ENCODE measurements at places on chromosomes 4 and X. TPM values are rescaled to one million over a fixed set of nuclear protein-coding genes. Genes with fewer than 3 reads are reported as not detected.

- DNase-seq = no peak
Observed at GRCh38 chrX:125544856-125545255, 225.2 kb downstream of the TEX13C start.

CT45A10 gene
- not detected for total RNA-seq

FREM3 gene
- total RNA-seq = 0.14 TPM

DNA sequence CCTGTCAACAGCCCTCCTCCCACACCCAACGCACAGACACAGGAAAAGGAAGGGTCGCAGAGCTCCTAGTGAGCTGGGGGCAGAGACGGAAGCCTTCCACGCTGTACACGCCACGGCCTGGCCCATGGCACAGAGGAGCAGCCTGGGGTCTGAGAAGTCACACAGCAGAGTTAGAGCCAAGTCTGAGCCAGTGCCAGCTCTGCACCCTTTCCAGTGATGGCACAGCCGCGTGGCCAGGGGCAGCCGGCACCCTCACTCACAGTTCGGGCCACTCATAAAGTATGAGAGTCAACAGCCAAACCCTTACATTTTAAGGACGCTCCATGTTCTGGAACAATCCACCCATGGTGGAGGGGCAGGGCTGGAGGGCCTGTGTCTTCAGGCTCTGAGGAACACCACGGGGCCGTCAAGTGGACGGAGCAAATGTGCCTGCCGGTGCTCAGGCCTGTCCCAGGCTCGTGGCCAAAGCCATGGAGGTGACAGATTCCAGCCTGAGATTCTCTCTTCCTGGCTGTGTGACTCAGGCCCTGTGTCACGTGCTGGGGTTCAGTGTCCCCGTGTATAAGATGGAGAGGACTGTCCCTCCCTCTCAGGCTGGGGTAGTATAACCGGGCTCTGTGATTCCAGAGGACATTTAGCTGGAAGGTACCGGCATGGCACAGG, 91.2 kb downstream of the ABLIM2 start:
- no peak for DNase-seq

DNA sequence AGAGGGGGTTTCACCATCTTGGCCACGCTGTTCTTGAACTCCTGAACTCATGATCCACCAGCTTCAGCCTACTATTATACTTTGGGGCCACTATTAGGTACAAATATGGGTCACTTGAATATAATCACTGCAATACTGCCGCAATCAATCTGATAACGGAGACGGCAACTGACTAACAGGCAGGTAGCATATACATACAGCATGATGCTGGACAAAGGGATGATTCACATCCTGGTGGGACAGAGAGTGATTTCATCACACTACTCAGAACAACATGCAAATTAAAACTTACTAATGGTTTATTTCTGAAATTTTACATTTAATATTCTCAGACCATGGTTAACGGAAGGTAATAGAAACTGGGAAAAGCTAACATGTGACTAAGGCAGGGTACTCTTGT, 10.9 kb downstream of the LRBA start:
- no peak for DNase-seq

DNA sequence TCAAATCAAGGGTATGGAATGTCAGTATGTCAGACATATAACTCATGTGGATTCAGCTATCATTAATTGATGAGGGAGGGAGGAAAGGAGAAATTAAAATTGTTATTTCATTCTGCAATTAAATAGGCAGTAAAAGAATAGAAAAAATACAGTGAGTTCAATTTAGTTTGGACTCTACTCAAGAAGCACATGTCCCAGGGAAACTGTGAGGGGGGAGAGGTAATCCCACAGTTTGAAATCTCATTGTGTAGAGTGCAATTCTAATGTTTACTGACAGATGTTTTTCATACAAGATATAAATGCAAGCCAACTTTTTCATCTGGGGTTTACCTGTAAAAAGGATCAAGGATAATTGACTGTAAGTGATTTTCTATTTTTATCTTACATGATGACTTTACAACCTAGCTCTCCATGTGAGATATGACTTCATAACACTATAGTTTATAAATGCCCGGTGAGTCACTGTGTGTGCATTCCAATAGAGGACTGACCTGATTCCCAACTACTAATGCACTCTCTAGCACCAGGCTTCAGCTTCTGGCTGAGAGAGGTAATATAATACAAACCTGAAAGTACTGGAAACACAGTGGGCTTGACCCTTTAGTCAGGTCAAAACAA, 35.2 kb upstream of the SCD5 start:
- DNase-seq = no peak

TAF7L gene
- total RNA-seq = not detected

UGT2B11 gene
- total RNA-seq = not detected

DNA sequence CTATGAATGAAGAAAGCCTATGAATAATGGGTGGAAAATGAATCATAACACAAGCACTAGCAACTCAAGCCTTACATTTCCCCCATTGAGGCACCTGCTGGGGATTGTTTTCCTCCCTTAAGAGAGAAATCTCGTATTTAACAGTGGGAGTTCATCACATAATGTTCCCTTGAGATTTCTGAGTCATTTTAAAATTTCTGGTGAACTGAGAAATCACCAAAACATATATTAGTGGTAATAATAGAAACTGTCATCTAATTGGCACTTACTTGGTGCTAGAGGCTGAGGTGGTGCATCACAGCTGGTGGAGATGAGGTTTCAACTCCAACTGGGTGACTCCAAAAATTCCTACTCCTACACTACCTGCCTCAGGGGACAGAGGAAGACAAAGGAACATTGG, 561.3 kb upstream of the LCORL start:
- DNase-seq = no peak

- no peak for DNase-seq
Observed at GRCh38 chr4:138741766-138742377, 273.7 kb upstream of the NOCT start.

GRCh38 chr4:118904418-118904817, 15.8 kb downstream of the SYNPO2 start:
- no peak for DNase-seq

TXK gene
- 2.8 TPM for total RNA-seq

DNA sequence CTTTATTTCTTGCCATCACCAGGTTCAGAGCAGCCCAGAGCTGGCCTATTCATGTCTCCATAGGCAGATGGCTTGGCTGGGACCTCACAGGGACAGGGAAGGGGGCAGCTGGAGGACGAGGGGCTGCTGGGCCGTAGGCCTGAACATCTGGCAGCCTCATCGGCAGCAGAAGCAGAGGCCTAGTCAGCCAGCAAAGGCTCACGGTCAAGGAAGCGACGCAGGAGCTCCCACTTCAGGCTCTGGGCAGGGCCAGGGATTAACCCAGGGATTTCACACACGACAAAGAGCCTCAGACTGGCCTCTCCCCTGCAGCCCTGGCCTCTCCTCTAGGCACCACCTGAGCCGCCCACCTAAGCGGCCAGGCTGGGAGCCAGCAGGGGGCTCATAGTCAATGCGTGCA, 46.0 kb upstream of the MAN2B2 start:
- no peak for DNase-seq

DNA sequence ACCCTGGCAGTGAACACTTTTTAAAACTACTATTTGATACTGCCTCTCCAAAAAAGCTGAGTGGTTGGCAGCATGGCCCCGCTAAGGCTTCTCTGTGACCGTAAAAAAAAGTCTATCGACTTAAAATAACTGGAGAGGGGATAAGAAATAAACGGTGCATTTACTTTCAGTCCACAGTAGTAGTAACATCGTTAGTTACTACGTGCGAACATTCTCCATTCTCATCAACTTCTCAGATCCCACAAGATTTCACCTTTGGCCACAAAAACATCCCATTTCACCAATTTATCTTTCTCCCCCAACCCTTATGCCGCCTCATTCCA, 524 bp upstream of the EXOSC9 start:
- DNase-seq = no peak

GRCh38 chrX:52416816-52417215, 48.0 kb downstream of the XAGE2 start:
- DNase-seq = no peak

VEGFD gene
- total RNA-seq = 19.5 TPM

- no peak for DNase-seq
Observed at GRCh38 chr4:105765690-105766407, 57.3 kb downstream of the GSTCD start.

GRK4 gene
- total RNA-seq = 6.9 TPM

SLC38A5 gene
- 3.4 TPM for total RNA-seq

FAM9A gene
- not detected for total RNA-seq

- no peak for DNase-seq
Observed at GRCh38 chr4:106914223-106914622, 121.9 kb downstream of the DKK2 start.
